ENCODE measurements at places on chromosomes 16 and 17.

DNA sequence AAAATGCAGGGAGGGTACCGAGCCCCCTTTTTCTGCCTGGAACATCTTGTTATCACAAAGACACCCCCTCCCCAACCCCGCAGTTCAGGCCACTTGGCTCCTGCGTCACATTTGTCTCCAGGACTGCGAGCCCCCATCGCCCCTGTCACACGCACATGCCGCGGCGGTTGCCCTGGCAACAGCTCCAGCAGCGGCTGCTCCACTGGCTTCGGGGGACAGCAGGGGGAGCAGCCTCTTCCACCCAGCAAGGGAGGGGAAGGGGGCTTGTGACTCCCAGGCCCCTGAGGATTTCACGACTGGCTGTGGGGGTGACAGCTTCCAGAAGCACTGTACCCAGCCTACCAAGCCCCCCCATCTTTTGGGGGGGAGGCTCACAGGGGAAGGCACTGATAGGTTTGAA lies 2.6 kb downstream of the BAIAP3 start:
- DNase-seq = no peak

DNA sequence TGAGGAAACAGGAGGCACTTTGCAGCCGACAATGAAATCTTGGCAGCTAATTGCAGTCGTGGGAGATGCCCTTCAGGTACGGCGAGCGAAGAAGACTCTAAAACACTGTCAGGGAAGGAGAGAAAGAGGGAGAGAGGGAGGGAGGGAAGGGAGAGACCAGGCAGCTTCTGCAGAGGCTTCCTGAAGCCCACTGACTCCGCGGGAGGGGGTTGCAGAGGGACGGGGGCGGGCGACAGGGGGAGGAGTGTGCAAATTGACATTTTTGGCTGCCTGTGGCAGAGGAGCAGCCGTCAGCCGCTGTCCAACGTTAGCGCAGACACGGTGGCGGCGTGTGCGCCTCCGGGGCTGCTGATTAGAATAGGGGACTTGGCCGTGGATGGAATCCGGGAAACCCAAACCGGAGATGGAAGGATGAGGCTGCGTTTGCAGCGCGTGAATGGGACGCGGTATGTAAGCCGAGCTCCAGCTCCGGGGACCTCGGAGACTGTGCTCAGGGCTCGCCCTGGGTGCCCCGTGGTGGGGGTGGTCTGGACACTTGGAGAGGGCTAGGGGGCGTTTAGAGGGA lies 849.1 kb upstream of the RBFOX1 start:
- DNase-seq = no peak

GRCh38 chr17:57572062-57572461 lies 173.0 kb downstream of the CCDC182 start:
- no peak for DNase-seq

DNA sequence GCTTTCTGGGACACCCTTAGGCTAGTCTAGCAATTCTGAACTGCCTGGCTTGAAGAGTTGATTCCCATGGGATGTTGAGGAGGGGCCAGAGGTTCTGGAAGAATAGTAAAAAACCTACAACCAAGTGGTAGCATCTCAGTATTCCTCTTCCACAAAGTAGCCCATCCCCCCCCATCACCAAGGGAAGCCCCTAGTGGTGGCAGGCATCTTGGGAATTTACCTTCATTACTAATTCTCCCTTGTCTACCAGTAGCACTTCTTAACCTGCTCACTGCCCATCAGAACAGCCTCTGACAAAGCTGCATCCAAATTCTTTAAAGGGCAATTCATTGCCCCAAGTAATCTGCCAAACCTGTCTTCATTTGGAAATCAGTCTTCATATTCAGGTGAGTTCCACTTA lies 12.8 kb upstream of the RAB11FIP4 start:
- DNase-seq = no peak

DNA sequence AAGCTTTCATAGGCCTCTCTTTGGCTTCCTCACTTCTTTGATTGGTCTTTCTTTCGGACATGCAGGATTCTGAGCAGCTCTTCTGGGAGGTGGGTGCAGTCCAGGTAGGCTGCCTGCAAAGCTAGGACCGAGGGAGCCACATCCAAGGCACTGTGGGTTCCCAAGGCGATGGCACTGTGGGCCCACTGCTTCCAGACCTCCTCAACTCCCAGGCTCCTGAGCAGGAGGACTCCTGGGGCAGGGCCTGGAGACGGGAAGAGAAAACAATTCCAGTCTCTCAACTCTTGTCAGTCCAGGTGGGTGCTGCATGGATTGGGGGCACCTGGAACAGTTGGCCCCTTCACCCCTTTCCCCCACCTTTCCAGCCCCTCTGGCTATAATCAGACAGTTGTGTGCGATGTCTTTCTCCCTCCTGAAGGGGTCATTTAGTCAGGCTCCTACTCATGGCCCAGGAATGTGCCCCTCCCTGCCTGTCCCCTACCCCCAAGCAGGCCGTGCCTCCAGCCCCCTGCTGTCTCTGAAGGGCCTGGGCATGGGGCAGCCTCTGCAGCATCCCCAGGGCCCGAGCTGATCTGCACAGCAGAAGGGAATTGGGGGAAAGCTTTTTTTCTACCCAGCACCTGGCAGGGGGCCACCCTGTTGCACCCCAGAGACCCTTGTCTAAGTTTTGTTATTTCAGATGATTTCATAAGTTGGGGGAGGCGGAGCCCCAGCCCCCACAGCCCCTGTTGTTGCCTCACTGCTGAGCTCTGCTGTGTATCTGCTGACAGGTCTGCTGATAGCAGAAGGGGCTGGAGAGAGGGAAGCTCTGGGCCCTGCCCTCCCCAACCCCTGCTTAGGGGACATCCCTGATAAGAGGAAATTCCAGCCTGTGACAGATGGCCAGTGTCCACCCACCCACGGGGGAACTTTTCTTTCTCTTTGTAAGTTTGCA lies 330.3 kb downstream of the SEC14L1 start:
- DNase-seq = no peak

GRCh38 chr17:55266958-55267688 lies 2.4 kb downstream of the HLF start:
- no peak for DNase-seq

DNA sequence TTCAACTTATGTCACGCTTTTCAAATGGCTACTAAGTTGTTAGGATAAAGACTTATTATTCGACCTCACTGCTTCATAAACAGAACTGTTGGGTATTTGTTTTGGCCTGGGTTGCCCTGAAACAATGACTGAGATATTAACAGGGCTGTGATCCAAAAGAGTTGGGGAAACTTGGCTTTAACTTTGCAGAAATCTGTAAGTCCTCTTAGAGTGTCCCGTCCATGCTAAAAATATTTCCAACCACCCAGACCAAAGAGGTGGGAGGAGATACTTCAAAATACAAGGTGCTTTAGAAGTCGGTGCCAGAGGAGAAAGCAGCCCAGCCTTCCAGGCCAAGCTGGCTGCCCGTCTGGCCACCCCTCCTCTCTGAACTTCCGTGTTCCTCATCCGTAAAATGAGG lies 16.1 kb upstream of the SPATA32 start:
- DNase-seq = no peak

DNA sequence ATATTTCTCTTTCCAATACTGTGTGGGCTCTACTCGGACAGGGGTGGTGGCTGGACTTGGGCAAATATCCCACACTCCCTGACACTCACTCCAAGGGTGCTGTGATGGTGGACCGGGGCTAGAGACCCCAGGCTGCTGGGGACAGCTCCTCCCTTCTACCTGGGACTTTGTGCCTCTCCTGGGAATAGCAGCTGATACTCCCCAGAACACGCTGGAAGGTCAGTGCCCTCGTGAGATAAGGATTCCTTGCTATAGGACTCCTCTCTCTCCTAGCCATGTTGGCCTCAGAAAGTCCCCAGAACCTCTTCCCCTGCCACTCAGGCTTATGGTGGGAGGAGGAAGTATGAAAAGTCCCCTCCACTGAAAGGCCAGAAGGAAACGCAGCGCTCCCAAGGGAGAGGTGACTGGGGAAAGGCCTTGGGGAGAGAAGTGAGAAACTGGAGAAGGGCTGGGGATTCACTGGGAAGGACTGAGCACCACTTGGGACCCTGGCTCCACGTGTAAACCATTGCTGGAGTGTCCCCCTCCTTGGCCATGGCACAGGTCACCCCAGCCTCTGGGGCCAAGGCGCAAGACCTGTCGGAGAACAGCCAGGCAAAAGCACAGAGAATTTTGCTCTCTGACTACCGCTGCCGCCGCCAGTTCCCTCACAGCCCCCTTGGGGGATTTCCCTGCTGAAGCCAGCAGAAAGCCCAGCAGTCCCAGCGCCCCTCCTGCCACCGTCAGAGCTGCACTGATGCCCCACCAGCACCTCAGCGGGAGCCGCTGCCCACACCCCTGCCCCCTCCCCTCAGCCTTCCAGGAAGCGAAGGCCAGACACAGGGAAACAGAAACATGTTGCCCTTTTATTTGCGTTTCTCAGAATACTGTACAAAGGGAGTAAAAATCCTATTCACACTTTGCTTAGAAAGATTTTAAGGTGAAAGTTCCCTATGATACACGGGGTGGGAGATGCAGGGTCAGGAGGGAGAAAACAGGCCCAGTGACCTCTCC lies 2.1 kb upstream of the GSDMB start:
- peak; percentile 34 for DNase-seq

DNA sequence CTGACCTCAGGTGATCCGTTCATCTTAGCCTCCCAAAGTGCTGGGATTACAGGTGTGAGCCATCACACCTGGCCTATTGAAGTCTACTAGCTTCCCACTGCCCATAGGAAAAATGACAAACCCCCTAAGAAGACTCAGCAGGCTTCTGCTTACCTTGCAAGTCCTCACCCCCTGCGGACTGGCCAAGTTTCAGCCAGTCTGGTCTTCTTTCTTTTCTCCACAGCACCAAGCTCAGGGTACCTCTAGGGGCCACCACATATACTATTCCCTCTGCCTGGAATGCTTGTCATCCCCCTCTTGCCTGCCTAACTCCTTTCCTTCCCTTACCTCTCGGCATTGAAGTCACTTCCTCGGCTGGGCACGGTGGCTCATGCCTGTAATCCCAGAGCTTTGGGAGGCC lies 31.2 kb downstream of the ABCC3 start:
- DNase-seq = no peak

DNA sequence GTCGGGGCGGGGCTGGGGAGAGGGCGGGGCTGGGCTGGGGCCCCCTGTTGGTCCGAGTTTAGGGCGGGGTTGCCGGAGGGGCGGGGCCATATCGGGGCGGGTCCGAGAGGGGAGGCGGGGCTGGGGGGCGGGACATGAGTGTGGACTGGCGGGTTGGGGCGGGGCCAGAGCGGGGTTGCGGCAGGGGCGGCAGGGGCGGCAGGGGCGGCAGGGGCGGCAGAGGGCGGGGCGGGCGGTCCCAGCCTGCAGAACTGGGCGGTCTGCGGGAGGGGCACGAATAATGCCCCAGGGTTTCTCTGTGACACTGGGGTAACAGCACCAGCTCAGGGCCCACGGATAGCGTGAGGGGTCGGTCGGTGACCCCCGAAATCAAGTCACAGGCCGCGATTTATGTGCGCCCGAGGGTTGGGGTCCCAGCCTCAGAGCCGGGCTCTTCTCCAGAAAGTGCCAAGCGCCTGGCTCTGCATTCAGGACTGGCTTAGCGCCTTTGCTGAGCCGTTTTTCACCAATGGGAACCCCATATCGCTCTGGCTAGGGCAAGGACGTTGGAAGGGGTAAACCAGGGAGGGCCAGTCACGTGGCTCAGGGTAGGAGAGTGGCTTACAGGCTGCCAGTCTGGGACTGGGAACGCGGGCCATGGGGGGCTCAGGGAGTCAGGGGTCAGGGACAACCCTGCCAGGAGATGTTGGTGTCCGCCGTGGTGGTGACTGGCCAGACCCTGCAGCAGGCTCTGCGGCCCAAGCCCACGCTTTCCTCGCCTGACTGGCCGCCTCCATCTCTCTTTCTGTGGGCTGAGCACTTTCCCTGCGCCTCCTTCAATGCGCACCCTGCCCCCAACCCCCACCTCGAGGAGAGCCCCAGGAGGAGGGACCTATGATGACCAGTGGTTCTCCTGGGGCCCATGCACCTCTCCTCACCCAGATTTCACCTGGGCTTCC lies 1.2 kb upstream of the METTL26 start:
- DNase-seq = peak; percentile 74

GRCh38 chr17:49993423-49994060 lies 1.5 kb downstream of the DLX3 start:
- no peak for DNase-seq

DNA sequence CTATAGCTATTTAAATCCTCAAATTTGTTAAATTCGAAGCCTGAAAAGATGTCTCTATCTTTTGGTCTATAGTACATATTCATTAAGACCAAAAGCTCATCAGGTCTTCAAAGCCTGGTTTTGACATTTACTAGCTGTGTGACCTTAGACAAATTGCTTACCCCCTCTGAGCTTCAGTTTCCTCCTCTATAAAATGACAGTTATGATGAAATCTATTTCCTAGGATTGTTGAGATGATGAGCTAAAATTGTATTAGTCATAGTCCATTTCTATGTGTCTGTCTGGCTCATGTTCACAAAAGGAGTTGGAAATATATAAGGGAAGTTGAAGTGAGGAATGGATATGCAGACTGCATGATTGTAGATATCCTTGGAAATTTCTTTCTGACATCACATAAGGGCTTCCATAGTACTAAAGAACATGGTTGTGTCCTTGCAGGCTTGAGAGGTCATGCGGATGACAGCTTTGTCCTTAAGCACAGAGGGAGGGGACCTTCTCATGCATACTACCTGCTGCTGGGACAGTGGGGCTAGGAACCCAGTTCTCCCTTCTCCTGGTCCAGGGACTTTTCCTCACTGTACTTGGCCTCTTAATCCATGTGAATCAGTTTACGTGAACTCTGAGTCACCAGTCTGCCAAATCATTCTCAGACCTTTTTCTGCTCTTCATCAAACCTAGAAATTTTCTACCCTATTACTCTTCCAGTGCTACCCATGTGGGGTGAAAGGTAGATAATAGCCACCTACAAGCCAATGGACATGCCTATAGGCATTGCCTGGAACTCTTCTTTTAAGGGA lies 487.5 kb upstream of the SALL1 start:
- no peak for DNase-seq

DNA sequence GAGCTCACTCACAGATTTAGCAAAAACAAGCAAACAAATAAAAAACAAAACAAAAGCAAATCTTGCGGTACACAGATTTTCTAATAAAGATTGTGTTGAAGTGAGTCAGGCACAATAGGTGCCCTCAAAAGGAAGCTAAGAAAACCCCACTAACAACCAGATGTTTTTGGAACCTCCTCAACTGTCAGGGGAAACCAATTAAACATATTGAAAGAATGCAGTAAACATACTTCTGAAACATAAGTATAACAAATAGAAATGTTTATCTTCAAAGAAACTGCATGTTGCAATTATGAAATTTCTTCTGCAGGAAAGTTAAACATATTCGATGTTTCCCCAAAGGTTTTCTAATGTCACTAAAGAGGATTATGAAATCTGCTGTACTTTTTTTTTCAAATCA lies 110.5 kb upstream of the CORO6 start:
- no peak for DNase-seq

DNA sequence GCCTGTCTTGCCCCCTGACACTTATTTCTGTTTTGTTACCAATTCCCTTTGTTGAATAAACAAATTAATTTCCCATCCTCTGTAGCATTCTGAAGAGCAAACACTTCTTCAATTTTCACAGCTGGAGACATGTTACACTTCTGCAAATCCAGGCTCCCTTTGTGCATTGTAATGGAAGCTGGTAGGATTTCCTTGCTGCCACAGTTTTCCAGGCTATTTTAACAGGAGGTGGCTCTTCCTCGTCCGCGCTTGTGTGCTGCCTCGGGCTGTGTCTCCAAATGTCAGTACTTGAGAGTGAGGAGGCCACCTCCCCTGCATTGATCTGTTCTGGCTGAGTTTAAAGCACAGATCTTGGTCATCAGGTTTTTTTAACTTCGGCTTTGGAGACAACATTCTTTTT lies 40.0 kb downstream of the SOST start:
- no peak for DNase-seq

- no peak for DNase-seq
These were observed 166.2 kb downstream of the SEC14L1 start for GRCh38 chr17:77306790-77307478.

Measured in stimulated activated CD8-positive, alpha-beta memory T cell treated with anti-CD3 and anti-CD28 coated beads, Interleukin-15, amount 100 ng/mL, for 4 hours (primary cell).